ENCODE measurements at places on chromosomes 16 and 17. TPM values are rescaled to one million over a fixed set of nuclear protein-coding genes. Genes with fewer than 3 reads are reported as not detected.

CACNG3 gene
- total RNA-seq, result not detected

SLC46A1 gene
- total RNA-seq, result 6.3 TPM

CCDC200 gene
- total RNA-seq, result not detected

DUSP14 gene
- total RNA-seq, result 19.6 TPM

PLLP gene
- total RNA-seq, result 3.2 TPM

HSPB9 gene
- total RNA-seq, result 0.11 TPM

MYH13 gene
- total RNA-seq, result not detected

ARHGAP44 gene
- 7.9 TPM for total RNA-seq

Measured in Right ventricle myocardium superior (tissue), 1 donor.